ENCODE measurements at places on chromosomes 16 and 17. TPM values are rescaled to one million over a fixed set of nuclear protein-coding genes. Genes with fewer than 3 reads are reported as not detected.

TUBB3 gene
- total RNA-seq = 117 TPM

EVI2B gene
- 0.21 TPM for total RNA-seq

ALOX12 gene
- total RNA-seq = not detected

INCA1 gene
- total RNA-seq = 0.74 TPM

ITGAX gene
- total RNA-seq = not detected

CALB2 gene
- total RNA-seq = 0.85 TPM

DNA sequence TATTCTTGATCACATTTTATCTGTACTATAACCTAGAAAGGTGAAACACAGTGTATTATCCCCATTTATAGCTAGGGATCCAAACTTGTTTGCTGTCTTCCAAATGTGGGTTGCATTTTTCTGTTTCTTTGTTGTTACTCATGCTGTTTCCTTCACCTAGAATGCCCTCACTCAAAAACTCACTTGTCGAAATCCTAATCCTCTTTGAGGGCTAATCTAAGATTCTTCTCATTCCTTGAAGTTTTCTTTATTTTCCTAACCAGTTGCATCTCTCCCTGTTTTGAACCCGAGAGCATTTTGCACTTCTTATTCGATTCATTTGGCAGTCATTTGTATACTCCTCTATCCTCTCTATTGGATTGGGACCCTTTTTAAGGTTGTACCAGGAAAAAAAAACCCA is 9.6 kb downstream of the CALCOCO2 start:
- peaks cover 8% of the 10 kb centered on the region for H3K36me3 ChIP-seq
- no peaks in the 10 kb centered on the region for H3K27me3 ChIP-seq
- peaks cover 41% of the 10 kb centered on the region for H3K4me1 ChIP-seq
- no peak overlapping the region for H3K4me3 ChIP-seq
- peak overlapping the region; percentile 94 for H3K27ac ChIP-seq
- no peak for DNase-seq

DNA sequence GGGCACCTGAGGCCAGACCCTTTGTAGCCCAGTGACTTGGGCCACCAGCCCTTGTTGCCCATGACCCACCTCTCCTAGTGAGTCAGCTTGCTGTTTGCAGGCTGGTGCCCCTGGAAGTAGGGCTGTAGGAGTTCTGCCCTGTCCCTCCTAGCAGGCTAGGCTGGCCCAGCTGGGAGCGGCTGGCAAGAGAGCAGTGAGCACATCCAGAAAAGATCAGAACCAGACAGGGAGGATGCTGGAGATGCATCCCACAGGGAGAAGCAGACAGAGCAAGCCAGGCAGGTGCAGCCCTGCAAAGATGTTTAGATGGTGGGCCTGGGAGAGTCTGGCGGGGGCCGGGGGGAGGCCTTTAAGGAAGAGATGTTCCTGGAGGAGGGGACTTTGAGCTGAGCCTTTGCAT is 2.4 kb downstream of the SLC5A10 start:
- no peak overlapping the region for H3K27ac ChIP-seq
- H3K27me3 ChIP-seq = peaks cover 9% of the 10 kb centered on the region
- H3K4me3 ChIP-seq = no peak overlapping the region
- DNase-seq = peak; percentile 46
- no peaks in the 10 kb centered on the region for H3K4me1 ChIP-seq

GRCh38 chr16:73101568-73101967 is 53.6 kb upstream of the ZFHX3 start:
- peaks cover 5% of the 10 kb centered on the region for H3K4me1 ChIP-seq

DNA sequence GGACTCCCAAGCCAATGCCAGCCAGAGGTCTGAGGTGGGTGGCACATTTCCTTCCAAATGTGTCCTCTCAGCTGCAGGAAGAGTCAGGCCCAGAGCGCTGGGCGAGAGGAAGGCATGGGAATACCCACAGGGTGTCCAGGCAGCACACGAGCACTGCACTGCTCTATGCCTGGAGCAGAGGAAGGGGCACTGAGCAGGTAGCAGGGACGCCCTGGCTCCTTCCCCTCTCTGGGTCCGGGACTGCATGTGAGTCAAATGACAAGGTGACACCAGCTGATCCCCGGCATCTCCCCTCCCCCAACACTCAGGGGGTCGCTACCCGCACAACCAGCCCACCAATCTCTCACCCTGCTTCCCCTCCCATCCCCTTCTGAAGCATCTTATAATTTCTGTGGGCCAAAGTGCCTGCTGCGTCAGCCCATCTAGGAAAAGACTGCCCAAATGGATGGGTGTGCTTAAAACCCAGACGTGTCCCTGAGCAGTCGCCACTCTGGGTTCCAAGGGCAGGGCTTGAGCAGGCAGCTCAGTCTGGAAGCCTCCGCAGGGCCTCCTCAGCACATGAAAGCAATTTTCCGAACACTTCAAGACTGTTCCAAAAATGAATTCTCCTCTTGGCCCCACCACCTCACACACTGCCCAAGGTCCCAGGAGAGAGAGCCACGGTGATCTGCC is 12.0 kb upstream of the BCAR1 start:
- no peaks in the 10 kb centered on the region for H3K27me3 ChIP-seq
- peak overlapping the region; percentile 85 for H3K4me3 ChIP-seq
- H3K27ac ChIP-seq = peak overlapping the region; percentile 98
- no peak for DNase-seq
- H3K4me1 ChIP-seq = peaks cover 66% of the 10 kb centered on the region

GRCh38 chr17:46125831-46126230 is 67.4 kb downstream of the KANSL1 start:
- H3K27ac ChIP-seq = no peak overlapping the region
- no peaks in the 10 kb centered on the region for H3K36me3 ChIP-seq
- H3K4me1 ChIP-seq = peaks cover 63% of the 10 kb centered on the region
- no peak for DNase-seq
- H3K4me3 ChIP-seq = no peak overlapping the region
- H3K27me3 ChIP-seq = no peaks in the 10 kb centered on the region

DNA sequence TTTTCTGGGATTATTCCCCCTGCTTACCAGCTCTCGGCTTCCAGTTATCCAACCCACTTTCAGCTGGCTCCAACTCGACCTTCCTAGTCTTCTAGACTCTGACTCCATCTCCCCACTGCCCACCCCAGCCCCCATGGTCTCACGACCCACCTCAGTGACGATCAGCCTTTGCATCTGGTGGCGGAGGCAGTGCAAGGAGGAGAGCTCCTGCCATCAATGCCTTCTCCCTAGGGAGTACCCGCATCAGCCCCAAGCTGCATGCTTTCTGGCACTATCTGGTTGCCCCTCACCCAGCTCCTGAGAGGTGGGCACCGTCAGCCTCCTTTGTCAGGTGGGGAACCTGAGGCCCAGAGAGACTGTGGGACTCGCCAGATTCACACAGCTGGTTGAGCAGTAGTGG is 72.6 kb upstream of the RPL38 start:
- H3K36me3 ChIP-seq = no peaks in the 10 kb centered on the region
- no peak overlapping the region for H3K27ac ChIP-seq
- peaks cover 23% of the 10 kb centered on the region for H3K27me3 ChIP-seq
- no peak overlapping the region for H3K4me3 ChIP-seq

DNA sequence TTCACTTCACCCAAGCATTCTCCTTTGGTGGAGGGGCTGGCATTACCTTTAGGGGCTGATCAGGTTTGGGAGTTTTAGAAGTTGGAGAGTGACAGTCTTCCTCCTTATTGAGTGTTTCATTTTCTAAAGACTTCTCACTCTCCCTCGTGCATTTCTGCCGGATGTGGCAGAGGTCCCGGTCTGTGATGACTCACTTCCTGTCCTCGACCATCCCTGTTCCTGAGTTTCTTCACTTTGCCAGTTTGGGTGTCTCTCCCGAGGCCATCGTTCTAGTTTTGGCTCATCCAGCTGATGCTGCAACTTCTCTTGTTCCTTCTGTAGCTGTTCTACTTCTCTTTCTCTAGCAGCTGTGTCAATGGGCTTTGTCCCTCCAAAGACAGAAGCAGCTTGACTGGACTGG is 104.3 kb downstream of the PHKB start:
- H3K27me3 ChIP-seq = no peaks in the 10 kb centered on the region
- no peak overlapping the region for H3K4me3 ChIP-seq
- peak overlapping the region; percentile 68 for H3K27ac ChIP-seq
- H3K4me1 ChIP-seq = peaks cover 12% of the 10 kb centered on the region
- peaks cover 13% of the 10 kb centered on the region for H3K36me3 ChIP-seq

DNA sequence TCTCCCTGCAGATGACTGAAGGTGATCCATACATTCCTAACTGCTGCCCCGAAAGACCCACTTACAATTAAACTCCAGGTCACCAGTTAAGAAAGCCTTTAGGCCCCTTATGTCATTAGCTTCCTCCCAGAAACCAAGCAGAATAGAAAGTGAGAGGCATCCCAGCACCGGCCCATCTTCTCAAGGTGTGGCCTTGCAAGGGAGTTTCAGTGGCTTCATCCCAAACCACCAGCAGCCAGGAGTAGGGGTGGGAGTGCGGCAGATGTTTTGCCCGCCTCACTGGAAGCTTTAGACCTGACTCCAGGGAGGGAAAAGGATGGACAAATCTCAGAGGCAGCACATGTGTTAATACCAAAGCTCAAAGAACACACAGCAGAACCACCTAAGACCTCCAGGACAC is 5.1 kb downstream of the ZFHX3 start:
- no peaks in the 10 kb centered on the region for H3K27me3 ChIP-seq
- no peak overlapping the region for H3K4me3 ChIP-seq
- H3K36me3 ChIP-seq = peaks cover 2% of the 10 kb centered on the region
- peak overlapping the region; percentile 92 for H3K27ac ChIP-seq

DNA sequence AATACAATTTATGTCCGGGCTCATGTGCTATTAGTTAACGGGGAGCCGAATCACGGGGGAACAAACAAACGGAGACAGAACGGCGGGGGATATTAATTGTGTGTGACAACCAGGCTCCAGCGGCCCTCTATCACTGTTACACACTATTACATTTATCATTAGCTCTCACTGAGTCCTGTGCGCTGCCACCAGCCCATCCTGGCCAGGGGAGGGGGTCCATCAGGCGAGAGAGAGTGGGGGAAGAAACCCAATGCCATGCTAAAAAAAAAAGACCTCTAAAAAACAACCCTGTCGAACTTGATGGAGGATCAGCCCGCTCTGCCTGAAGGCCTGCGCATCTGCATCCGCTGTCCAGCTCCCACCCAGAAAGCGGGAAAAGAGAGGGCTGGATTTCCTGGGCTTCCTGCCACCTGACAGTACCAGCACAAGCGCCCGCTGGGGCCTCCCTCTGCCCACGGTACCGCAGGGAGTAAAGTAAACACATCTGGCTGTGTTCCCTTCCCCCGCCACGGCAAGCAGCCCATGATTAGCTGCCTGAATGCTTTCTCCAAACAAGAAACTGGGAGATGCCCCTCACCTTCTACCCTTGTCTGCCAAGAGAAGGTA is 41.7 kb downstream of the PIPOX start:
- no peak overlapping the region for H3K27ac ChIP-seq
- peaks cover 34% of the 10 kb centered on the region for H3K36me3 ChIP-seq
- H3K27me3 ChIP-seq = no peaks in the 10 kb centered on the region
- DNase-seq = no peak
- no peak overlapping the region for H3K4me3 ChIP-seq

DNA sequence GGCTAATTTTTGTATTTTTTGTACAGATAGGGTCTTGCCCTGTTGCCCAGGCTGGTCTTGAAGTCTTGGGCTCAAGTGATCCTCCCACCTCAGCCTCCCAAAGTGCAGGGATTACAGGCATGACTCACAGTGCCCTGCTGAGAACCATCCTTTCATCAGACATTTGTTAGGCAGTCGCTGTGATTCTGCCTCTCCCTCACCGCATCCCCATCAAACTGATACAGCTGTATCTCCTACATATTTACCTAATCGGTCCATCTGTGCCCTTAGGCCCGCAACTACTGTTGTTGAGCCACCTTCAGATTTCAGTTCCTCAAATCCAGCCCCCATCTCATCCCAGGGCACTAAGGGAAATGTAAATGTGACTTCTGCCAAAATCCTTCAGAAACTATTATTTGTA is 2.0 kb upstream of the SLC43A2 start:
- no peaks in the 10 kb centered on the region for H3K36me3 ChIP-seq
- no peak overlapping the region for H3K4me3 ChIP-seq
- H3K27me3 ChIP-seq = peaks cover 6% of the 10 kb centered on the region
- peaks cover 7% of the 10 kb centered on the region for H3K4me1 ChIP-seq

- peak overlapping the region; percentile 35 for H3K27ac ChIP-seq
- H3K4me3 ChIP-seq = no peak overlapping the region
- H3K4me1 ChIP-seq = no peaks in the 10 kb centered on the region
- H3K36me3 ChIP-seq = peaks cover 6% of the 10 kb centered on the region
Measured at GRCh38 chr16:49575346-49576172, 202.0 kb downstream of the C16orf78 start.

GRCh38 chr17:60577147-60577915 is 22.7 kb upstream of the PPM1D start:
- no peaks in the 10 kb centered on the region for H3K36me3 ChIP-seq
- DNase-seq = no peak
- H3K27me3 ChIP-seq = no peaks in the 10 kb centered on the region
- H3K4me3 ChIP-seq = peak overlapping the region; percentile 28

GRCh38 chr16:69293401-69293800 is 17.7 kb upstream of the VPS4A start:
- H3K27ac ChIP-seq = peak overlapping the region; percentile 6
- peaks cover 11% of the 10 kb centered on the region for H3K4me1 ChIP-seq
- DNase-seq = no peak
- peaks cover 2% of the 10 kb centered on the region for H3K36me3 ChIP-seq
